ENCODE measurements at places on chromosomes 6 and 20. TPM values are rescaled to one million over a fixed set of nuclear protein-coding genes. Genes with fewer than 3 reads are reported as not detected.

Gene CAP2
- total RNA-seq: not detected

Gene DPPA5
- not detected for total RNA-seq

Gene EPPIN
- total RNA-seq: not detected

Gene LRRC73
- total RNA-seq: 0.25 TPM

Gene MTFR2
- total RNA-seq: 32.9 TPM

Gene EYA2
- not detected for total RNA-seq

Gene WFDC2
- 0.46 TPM for total RNA-seq

Gene MPIG6B
- not detected for total RNA-seq

Gene TRMT11
- total RNA-seq: 32.9 TPM

Gene TNF
- 2.5 TPM for total RNA-seq

Gene PKIG
- 34.9 TPM for total RNA-seq

Gene TRIM27
- 116 TPM for total RNA-seq

Gene ZNF391
- not detected for total RNA-seq

Gene PSORS1C2
- total RNA-seq: not detected

Gene SLC2A4RG
- 110 TPM for total RNA-seq

Gene SLC4A11
- 27.5 TPM for total RNA-seq

Gene TRIM15
- not detected for total RNA-seq

Gene OPN5
- not detected for total RNA-seq

Gene MOCS3
- 5.8 TPM for total RNA-seq

Gene SIRPA
- total RNA-seq: not detected

Gene ARFGEF3
- not detected for total RNA-seq

Gene ANGPT4
- not detected for total RNA-seq

Gene PARD6B
- 6.1 TPM for total RNA-seq

Gene SPATA2
- 8.4 TPM for total RNA-seq

Gene IER3
- total RNA-seq: 1.6 TPM

Gene MEI4
- not detected for total RNA-seq

Gene RIMS4
- total RNA-seq: not detected

Gene RBPJL
- not detected for total RNA-seq

Gene PRL
- total RNA-seq: not detected

Gene UNC93A
- not detected for total RNA-seq

Gene PRDM1
- 3.3 TPM for total RNA-seq

Gene CASS4
- total RNA-seq: 0.18 TPM

Gene ADGRG6
- not detected for total RNA-seq

Gene RAD21L1
- not detected for total RNA-seq

Gene OR2H1
- total RNA-seq: not detected

Gene TOMM34
- total RNA-seq: 50.6 TPM

Gene ASIP
- total RNA-seq: 0.82 TPM

Gene SLC52A3
- not detected for total RNA-seq

Gene MYL9
- not detected for total RNA-seq

Gene TUBB2B
- total RNA-seq: 0.33 TPM

Gene PAQR8
- total RNA-seq: 6.2 TPM

Gene PNPLA1
- not detected for total RNA-seq

Gene GJA1
- total RNA-seq: not detected

Gene ULBP3
- 4.3 TPM for total RNA-seq

Gene NT5E
- not detected for total RNA-seq

Gene EEF1E1
- 68.0 TPM for total RNA-seq

Gene FKBP1C
- total RNA-seq: 0.39 TPM

Gene GABRR2
- 6.7 TPM for total RNA-seq

Gene NRSN1
- total RNA-seq: not detected

Data from OCI-LY7 (cell line).